Activated gamma-delta T cell treated with anti-CD3 and anti-CD28 coated beads, Interleukin-2, amount 50 U/mL, for 16 hours (primary cell): ENCODE measurements at places on chromosomes 1 and 21.

- DNase-seq: no peak
Observed at GRCh38 chr1:38026592-38027200, 14.2 kb downstream of the UTP11 start.

GRCh38 chr1:63813829-63814277 is 40.0 kb downstream of the ROR1 start:
- DNase-seq: no peak

DNA sequence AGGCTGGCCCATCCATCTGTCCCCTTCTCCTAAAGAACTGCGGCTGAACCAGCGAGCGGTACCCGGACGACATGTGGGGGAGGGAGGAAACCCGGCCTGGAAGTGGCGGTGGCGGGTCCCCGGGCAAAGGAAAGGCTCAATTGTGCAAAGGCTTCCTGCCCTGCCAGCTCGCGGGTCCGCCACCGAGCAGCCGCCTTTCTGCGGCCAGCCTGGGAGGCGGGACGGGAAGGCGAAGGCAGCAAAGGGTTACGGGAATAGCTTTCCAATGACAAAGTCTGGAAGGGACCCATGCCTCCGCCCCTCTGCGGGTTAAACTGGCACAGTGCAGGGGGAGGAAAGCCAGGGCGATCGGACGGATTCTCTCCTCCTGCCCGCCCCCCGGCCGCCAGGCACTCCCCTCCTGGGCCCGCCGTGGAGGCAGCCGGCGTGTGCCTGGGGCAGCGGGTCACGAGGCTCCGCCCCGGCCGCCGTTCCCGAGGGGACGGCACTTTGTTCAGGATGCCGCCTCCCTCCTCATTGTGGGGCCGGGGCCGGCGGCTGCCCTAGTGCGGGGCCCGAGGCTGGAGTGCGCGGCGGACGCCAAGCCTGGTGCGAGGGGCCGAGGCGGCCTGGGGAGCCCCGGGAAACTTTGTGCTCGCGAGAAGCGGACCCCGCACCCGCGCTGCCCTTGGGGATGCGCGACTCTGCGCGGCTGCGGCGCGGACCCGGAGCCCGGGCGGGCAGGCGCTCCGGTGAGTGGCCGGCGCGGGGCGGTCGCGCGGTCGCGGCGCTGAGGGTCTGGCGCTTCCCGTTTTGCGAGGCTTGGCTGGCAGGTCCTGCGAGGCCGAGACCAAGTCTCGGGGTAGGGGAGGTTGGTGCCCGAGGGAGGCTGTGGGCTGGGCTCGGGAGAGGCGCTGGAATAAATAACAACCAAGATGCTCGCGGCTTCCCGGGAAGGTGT is at the start of gene NAV1:
NAV1 (plus strand) TSS at position 516 of the 940 bp plus-strand sequence. CDS start 83,758 bp downstream, outside the sequence.
- no peak for DNase-seq

GRCh38 chr1:220873868-220874655 is 5.2 kb upstream of the HLX start:
- no peak for DNase-seq

DNA sequence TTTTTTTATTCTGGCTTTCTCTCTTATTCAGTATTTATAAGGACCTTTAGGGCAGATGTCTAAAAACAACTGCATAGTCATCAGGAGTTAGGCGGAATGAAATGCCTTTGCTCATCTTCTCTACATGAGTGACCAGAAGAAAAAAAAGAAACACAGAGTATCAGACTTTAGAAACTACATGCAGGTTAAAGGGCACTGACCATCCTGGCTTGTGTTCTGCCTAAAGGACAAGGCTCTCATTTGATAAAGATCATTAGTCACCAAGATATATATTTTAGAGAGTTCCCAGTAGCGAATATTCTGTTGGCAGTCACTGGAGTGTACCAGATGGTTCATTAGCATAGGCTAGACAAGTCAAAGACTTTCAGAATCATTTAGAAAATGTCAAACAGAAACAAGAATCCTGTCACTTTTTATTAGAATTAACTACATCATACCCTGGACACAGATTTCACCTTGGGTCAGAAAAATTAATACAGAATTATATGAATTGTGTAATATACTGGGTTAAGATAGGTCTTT is 145.6 kb downstream of the NR5A2 start:
- no peak for DNase-seq
